Astrocyte (in vitro differentiated cells and primary cell): ENCODE measurements at places on chromosomes 13 and 19. TPM values are rescaled to one million over a fixed set of nuclear protein-coding genes. Genes with fewer than 3 reads are reported as not detected.

Gene PGLYRP1
- not detected in 2 replicates for total RNA-seq

Gene KLF1
- total RNA-seq: 0.17 TPM in 1 of 2 replicates, not detected in the other

Gene ZNF134
- total RNA-seq: 30.5 and 32.3 TPM in 2 replicates

Gene ARRDC2
- 2.6 and 2.8 TPM in 2 replicates for total RNA-seq

Gene AP1M2
- total RNA-seq: 1.7 and 4.5 TPM in 2 replicates

Gene SGCG
- 0.18 and 0.41 TPM in 2 replicates for total RNA-seq

Gene PTBP1
- 366 and 386 TPM in 2 replicates for total RNA-seq

Gene BCL3
- 16.9 and 17.3 TPM in 2 replicates for total RNA-seq

Gene CEACAM8
- total RNA-seq: not detected in 2 replicates

Gene UGGT2
- total RNA-seq: 36.1 and 36.2 TPM in 2 replicates
